ENCODE measurements at places on chromosomes 5 and 9. TPM values are rescaled to one million over a fixed set of nuclear protein-coding genes. Genes with fewer than 3 reads are reported as not detected.

DNA sequence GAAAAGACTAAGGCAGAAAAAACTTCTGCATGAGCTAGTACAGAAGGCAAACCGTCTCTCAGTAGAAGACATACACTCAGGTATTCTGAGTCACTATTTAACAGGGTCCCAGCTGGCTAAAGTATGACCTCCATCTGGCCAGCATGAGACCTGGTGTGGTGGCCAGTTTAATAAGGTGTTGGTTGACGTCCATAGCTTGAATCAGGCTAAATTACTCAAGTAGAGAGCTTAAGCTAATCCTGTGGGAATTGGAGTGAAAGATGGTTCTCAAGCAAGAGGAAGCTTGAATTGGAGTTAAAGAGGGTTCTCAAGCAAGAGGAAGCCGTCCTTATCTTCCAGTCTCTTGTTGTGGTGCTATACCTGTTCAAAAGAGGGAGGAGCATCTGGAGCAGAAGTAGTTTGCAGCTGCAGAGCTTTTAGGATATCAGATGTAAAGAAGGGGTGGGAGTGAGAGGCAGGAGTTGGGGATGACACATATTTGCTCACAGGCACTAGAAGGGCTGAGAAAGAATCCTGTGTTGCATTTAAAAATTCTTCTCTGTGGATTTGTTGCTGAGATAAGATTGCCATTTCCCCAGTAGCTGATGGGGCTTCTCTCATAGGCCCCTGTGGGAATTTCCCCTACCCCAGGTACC, 136.1 kb upstream of the RUSC2 start:
- no peak for DNase-seq

DNA sequence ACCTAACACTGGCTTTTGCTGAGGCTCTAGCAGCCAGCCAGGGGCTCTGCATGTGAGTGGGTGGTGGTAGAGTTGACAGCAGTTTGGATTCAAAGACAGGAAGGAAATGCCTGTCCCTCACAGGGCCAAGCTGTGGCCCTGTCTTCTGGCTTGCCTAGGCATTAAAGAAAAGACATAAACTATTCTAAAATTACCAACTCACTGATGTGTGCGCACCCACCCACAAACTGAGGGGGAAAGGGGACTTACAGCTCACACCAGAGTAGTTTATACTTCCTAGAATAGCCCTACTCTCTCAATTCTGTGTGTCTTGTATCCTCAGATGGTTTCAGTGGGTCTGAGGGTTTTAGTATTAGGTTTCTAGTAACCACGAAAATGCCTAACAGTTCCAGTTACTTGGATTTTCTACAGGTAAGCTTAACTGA, 18.3 kb upstream of the IL13 start:
- no peak for DNase-seq

GRCh38 chr9:136886610-136887597, 588 bp downstream of the TRAF2 start:
- no peak for DNase-seq

DNA sequence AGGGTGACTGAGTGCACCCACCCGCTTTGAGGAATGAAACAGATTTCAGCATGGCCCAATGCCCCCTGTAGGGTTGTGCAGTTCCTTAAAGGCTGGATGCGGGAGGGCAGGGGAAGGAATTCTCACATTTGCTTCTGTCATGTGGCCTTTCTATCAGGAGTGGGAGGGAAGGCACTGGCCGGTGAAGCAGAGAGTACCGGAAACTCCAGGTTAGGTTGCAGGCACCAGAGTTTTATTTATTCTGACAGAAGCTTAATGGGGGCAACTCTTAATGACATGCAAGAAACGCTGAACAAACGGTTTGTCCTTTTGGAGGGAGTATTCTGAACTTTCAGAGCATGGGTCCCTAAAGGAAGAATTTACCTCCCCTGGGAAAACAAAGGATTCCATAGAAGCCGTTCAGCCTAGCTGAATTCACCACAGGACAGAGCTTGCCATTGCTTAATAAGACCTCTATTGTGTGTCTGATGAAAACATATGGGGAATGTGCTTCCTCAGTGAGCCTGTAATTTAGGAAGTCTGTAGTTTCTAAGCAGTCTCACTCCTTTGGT, 44.1 kb upstream of the EQTN start:
- no peak for DNase-seq

GRCh38 chr5:151215546-151215880, 8.4 kb downstream of the CCDC69 start:
- DNase-seq, result no peak

DNA sequence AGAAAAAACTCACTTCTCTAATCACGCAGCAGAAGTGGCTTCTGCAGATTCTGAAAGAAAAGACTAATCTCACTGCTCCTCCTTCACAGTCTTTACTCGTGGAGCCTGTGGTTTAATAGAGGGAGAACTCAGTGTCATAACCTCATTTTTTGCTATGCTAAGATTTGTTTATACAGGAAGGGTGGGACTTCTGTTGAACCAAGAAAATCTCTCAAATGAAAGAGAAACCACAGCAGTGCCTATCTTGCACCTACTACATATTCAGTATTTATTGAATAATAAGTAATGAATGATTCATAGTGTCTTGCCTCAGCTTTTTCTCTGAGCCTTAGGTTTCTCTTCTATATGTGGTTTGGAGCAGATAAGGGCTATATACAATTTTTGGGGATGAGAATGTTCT, 136.1 kb upstream of the DMAC1 start:
- peak; percentile 12 for DNase-seq

DNA sequence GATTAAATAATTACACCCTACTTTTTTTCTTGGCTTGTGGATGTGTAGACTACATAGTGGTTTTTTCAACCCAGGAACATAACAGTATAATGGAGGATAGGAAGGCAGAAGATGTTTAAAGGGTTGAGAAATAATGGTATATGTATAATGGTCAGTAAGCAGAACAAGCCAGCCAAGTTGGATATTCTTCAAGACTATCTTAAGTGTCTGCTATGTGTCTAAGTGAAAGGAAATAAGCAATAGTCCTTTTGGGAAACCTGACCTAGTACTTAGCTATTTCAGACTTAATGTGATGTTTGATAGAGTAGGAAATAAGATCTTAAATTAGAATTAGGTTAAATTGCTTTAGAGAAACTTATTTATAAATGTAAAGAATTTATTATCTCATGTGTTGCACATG, 85.7 kb downstream of the PTPDC1 start:
- no peak for DNase-seq

TMEM215 gene
- total RNA-seq, result not detected

TMEM171 gene
- 0.51 TPM for total RNA-seq

CCL28 gene
- 1.0 TPM for total RNA-seq

EMB gene
- 40.8 TPM for total RNA-seq

All from bronchial epithelial cell (primary cell).